ENCODE measurements at places on chromosomes 5 and 9. TPM values are rescaled to one million over a fixed set of nuclear protein-coding genes. Genes with fewer than 3 reads are reported as not detected.

The CDH9 gene
- total RNA-seq: not detected

The OR13D1 gene
- not detected for total RNA-seq

The C9orf85 gene
- 12.4 TPM for total RNA-seq

The POMT1 gene
- 27.2 TPM for total RNA-seq

The FYB1 gene
- total RNA-seq: not detected

The ERCC8 gene
- total RNA-seq: 12.0 TPM

The BARHL1 gene
- total RNA-seq: not detected

The FST gene
- 7.6 TPM for total RNA-seq

The SPINK4 gene
- total RNA-seq: not detected

The LCN2 gene
- total RNA-seq: not detected

The QRFP gene
- total RNA-seq: not detected

The TMEM215 gene
- not detected for total RNA-seq

The IFNK gene
- not detected for total RNA-seq

The CCL27 gene
- not detected for total RNA-seq

The TAF11L4 gene
- not detected for total RNA-seq

The STK32A gene
- under 0.01 TPM for total RNA-seq

The FAM120A gene
- total RNA-seq: 74.6 TPM

The RASGEF1C gene
- not detected for total RNA-seq

The SGCD gene
- total RNA-seq: under 0.01 TPM

The NIM1K gene
- not detected for total RNA-seq

The SRD5A1 gene
- total RNA-seq: 3.6 TPM

Data from lung microvascular endothelial cell (primary cell).